ENCODE measurements at places on chromosomes 13 and 19.

DNA sequence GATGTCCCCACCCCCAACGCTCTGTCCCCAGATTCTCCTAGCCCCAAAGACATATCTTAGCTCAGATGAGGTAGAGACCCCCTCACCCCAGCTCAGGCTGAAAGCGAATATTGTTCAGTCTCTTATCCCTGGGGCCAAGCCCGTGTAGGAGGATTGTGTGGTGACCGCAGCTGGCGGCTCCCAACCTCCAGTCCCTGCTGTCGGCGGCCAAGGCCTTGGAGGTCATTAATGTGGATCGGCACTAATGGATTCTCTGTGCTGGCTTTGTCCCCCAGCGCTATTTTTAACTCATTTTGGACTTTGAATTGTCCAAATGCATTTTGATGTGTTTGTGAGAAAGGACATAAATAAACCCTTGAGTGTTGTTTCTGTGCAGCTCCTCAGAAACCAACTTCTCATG lies 124.2 kb downstream of the UQCRFS1 start:
- no peak for DNase-seq

DNA sequence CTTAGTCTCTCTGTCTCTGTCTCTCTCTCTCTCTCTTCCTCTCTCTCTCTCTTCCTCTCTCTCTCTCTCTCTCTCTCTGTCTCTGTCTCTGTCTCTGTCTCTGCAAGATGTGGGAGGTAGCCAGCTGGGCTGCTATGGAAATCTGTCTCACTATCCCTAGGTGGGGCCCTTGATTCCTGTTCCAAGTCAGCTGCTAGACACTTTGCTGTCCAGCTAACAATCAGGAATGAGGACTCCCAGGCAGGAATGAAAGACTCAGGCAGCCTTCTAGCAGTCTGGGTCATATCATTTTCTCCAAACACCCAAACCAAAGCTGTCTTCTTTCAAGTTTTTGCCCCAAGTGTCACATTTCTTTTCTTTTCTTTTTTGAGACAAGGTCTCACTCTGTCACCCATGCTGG lies 23.2 kb downstream of the CATSPERD start:
- DNase-seq = no peak

- no peak for DNase-seq
Measured at GRCh38 chr13:45122941-45123340, 2.6 kb downstream of the GTF2F2 start.

GRCh38 chr13:105365831-105366230 lies 1169.6 kb downstream of the EFNB2 start:
- DNase-seq = no peak

GRCh38 chr13:45142440-45143345 lies 22.4 kb downstream of the GTF2F2 start:
- DNase-seq = no peak

DNA sequence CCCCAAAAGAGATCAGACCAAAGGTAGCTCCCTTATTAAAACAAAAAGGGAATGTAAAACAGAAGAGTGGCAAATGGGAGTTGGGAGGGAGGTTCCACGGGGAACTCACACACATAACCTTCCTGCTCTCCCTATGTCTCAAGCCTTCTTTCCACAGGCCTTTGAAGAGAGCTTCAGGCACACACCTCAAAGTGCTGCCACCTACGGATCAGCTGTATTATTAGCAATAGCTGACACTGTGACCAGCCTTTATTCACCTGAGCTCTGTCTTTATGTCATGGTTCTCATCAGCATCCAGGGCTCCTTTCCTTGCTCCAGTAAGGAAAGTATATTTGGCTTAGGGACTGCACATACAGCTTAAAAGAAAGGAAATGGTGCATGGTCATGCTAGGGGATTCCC lies 11.3 kb downstream of the ZNF571 start:
- no peak for DNase-seq

GRCh38 chr19:31574251-31574973 lies 225.2 kb upstream of the TSHZ3 start:
- DNase-seq = no peak

DNA sequence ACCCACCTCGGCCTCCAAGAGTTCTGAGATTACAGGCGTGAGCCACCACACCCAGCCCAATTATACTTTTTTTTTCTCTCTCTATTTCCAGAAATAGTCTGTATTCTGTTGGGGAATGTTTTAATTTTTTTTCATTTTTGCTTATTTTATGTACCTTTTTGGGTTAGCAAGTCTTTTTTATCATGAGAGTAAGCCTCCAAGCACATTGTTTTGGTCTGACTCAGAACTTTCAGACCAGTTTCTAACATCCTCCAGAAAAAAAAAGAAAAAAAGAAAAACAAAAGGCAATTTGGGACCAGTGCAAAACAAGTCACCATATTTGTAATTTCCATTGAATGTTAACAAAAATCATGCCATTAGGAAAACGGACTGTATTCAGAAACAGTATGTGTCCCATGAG lies 1465.5 kb downstream of the SLITRK5 start:
- DNase-seq = no peak
